Activated CD8-positive, alpha-beta memory T cell treated with anti-CD3 and anti-CD28 coated beads for 4 hours (primary cell): ENCODE measurements at places on chromosomes 12 and 14.

GRCh38 chr14:99123208-99123870, 148.7 kb downstream of the BCL11B start:
- DNase-seq = no peak

DNA sequence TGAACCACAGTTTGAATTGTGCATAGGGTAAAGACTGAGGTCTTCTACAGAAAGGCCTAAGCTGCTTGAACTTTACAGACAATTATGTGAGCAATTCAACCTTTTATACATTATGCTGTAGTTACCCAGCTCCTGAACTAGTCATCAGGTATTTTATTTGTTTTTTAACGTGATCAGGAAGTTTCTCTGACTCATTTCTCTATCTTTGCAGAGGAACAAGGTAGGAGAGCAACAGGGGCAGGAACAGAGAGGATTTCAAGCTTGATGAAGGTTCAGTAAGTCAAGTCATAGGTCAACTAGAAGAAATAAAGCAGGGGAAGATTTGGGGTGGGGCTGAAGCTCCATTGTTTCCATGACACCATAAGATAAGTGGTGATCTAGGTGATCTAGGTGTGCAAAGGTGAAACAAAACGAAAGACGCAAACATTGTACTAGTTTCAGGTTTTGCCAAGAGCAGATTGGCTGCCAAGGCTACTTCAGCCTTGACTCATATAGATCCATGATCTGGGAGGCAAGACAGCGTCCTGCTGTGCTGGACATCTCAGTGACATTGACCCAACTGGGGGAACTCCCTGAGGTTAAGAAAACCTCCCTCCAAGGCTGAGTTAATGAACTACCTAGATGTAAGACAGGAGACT, 198.1 kb downstream of the DAD1 start:
- DNase-seq = no peak

DNA sequence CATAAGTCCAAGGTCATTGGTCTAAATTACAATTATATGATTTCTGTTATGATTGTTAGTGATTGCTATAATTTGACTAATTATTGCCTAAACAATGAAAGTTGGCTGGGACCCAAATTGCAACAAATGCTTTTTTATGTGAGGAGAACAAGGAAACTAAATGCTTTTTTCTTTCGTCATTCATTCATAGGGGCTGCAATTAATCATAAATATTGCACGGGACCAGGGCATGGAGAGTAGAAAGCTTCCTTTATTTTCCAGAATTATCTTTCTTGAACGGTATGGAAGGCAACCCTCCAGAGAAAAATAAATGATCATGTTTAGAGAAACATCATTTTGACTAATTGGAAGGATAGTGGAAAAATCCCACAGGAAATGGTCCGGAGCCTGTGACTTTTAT, 32.6 kb upstream of the ARHGAP5 start:
- DNase-seq = no peak

GRCh38 chr14:74655599-74656395, 43.8 kb upstream of the LTBP2 start:
- no peak for DNase-seq

- no peak for DNase-seq
These were observed 30.1 kb downstream of the VRK1 start for GRCh38 chr14:96827290-96827689.

DNA sequence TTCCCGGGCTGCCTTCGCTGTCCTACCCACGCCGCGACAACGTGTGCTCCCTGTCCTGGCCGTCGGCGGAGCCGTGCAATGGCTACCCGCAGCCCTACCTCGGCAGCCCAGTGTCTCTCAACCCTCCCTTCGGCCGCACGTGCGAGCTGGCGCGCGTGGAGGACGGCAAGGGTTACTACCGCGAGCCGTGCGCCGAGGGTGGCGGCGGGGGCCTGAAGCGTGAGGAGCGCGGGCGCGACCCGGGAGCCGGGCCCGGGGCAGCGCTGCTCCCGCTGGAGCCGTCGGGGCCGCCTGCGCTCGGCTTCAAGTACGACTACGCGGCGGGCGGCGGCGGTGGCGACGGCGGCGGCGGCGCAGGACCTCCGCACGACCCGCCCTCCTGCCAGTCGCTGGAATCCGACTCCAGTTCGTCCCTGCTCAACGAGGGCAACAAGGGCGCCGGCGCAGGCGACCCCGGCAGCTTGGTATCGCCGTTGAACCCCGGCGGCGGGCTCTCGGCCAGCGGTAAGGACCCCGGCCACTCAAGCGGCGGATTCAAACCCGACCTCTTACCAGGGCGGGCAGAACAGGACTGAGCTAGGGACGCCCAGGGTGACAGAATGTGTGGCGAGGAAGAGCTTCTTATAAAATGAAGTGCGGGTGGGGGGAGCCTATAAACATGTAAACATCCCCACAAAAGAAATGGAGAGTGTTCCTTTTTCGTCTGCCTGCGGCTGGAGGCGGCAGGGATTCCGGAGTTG, 503 bp downstream of the HOXC12 start:
- no peak for DNase-seq

DNA sequence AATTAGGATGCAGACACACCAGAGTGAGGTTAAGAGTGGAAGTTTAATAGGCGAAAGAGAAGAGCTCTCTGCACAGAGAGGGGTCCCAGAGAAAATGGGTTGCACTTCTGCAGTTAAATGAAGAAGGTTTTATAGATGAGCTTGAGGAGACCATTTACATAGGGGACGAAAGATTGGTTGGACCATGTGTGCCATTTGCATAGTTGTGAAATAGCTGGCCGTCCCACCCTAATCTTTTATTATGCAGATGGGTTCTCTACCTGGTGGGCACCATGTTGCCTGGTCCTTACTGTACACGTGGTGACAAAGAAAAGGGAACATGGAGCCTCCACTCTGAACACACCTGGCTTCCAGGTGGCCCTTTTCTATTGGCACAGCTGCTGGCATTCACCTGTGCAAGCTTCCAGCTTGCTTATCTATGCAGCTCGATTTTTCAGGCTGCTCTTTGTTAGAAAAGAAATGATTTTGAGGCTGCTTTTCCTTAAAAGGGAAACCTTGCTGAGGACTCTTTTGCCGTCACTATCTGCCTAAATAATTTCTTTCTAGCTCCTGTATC, 67.1 kb upstream of the SRSF5 start:
- DNase-seq = no peak

GRCh38 chr12:108515916-108516315, 839 bp downstream of the FICD start:
- no peak for DNase-seq

DNA sequence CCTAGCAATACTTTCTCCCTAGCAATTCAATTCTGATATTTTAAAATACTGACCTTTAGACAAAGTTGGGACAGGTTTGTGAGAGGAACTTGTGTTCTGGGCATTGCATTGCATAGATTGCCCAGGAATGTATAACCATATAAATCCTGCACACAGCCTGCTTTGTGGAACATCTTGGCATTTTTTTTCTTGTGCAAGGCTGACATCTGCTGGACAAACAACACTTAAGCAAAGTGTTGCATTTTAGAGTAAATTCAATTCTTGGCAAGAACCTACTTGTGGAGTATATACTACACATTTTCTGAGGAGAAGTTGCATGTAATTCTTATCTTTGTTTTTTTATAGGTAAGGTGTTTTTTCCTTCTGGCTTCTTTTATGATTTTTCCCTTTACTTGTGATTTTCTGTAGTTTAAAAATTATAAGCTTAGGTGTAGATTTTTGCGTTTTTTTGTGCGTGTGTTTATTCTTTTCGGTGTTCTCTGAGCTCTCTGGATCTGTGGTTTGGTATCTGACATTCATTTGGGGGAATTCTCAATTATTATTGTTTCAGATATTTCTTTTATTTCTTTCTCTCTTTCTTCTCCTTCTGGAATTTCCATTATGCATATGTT, 26.4 kb downstream of the TESPA1 start:
- DNase-seq = no peak

DNA sequence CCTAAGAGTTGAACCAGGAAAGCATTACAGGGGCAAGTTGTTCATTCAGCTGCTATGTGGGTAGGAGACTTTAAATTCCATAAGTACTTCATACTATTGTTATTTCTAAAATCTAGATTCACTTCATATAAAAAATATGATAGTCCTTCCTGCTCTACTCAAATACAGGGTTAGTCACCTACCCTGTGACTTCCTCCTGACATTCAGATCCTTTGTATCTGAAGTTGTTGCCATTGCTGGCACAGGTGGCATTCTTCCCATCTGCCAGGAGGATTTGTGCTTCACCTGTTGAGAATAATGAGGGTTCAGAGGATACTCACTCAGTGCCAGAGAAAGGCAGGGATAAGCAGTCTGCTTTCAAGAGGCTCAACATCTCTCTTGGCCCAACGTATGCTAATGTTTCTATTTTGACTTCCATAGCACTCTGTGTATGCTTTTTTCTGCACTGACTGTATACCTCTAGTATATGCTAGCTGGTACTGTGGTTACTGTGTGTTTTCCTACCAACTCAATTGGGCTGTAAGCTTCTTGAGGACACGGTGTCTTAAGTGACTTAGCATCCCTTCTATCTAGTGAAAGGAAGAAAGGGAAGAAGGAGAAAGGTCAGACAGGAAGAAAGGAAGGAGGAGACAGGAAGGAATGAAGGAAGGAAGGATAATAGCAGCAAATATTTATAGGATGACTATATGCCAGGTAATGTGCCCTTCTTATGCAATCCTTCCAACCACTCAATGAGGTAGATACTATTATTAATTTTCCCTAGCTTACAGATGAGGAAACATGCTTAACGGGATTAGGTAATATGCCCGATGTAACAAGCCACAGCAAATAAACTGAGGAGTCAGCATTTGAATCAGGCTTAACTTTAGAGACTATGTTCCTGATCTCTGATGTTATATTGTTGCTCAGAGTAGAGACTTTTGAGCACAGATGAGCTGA, 38.5 kb upstream of the FGF6 start:
- DNase-seq = no peak

DNA sequence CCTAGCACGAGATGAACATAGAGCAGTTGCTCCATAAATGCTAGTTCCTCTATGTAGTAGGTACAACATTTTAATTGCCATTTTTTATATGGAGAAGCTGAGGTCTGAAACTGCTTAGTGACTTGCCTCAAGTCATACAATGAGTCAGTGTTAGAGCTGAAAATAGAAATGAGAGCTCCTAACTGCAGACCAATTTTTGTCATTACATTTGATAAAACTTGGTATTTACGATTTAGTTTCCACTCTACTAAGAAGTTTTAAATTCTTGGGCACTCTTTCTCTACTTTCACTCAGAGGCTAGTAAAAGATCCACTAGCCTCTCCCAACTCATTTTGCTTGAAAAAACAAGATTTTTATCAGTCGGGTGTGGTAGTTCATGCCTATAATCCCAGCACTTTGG, 8.1 kb upstream of the TMED10 start:
- DNase-seq = no peak

- peak; percentile 45 for DNase-seq
These were observed 5.6 kb upstream of the LBHD2 start for GRCh38 chr14:103078420-103078749.

GRCh38 chr14:47976139-47976538, 300.7 kb upstream of the MDGA2 start:
- no peak for DNase-seq

GRCh38 chr14:99534863-99535262, 53.7 kb downstream of the CCNK start:
- DNase-seq = no peak

GRCh38 chr14:53692451-53692850, 264.2 kb downstream of the BMP4 start:
- DNase-seq = no peak

DNA sequence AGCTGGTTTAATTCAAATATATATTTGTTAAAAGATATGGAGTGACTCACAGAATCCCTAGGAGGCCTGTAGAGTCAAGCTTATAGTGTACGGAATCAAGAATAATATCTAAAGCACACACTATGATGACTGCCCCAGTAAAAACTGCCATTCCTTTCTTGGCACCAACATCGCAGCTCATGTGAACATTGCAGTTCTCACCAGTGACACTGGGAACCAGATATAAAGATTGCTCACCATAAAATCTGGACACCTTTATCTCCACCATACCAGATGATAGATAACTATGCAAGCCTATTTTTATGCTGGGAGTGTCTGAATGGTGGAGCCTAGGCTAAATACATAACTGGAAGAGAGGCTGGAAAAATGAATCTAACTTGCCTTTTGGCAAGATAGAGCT, 463.9 kb upstream of the TBX3 start:
- no peak for DNase-seq
